ENCODE measurements at places on chromosomes 7 and 10. TPM values are rescaled to one million over a fixed set of nuclear protein-coding genes. Genes with fewer than 3 reads are reported as not detected.

GRCh38 chr10:103676058-103676785 lies 179.2 kb downstream of the SH3PXD2A start:
- peak; percentile 89 for DNase-seq

DNA sequence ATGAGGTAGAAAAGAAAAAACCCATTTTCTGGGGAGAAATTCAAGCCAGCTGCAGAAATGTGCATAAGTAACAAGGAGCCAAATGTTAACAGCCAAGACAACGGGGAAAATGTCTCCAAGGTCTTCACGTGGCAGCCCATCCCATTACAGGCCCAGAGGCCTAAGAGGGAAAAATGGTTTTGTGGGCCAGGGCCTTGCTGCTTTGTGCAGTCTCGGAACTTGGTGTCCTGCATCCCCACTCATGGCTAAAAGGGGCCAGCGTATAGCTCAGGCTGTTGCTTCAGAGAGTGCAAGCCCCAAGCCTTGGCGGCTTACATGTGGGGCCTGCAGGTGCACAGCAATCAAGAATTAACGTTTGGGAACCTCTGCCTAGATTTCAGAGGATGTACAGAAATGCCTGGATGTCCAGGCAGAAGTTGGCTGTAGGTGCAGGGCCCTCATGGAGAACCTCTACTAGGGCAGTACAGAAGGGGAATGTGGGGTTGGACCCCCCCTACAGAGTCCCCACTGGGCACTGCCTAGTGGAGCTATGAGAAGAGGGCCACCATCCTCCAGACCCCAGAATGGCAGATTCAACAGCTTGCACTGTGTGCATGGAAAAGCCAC lies 9.0 kb downstream of the ORC5 start:
- DNase-seq = no peak

DNA sequence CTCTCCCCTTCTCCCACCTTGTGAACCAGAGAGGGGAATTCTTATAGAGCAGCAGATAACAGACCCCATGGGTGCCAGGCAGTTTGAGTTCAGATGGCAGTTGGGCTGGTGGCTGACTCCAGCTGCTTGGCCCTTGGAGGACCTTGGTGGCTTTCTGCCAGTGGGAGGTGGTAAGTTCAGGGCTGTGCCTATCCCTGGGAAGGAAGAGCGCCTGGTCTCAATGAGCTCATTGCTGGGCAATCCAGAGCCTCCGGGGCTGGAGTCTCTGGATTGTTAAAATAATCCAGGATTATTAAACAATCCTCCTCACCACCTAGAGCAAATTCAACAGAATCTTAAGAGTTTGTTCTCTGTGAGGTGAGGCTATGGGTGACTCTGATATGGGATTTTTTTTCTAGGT lies 105.2 kb downstream of the FANK1 start:
- no peak for DNase-seq

- DNase-seq = no peak
These were observed 87.9 kb downstream of the WIPF3 start for GRCh38 chr7:29894256-29894655.

Gene ANKRD7
- total RNA-seq = 1.1 TPM

- DNase-seq = no peak
These were observed 99.1 kb downstream of the BMPR1A start for GRCh38 chr10:86855513-86855912.

GRCh38 chr10:48620719-48621118 lies 15.8 kb upstream of the ARHGAP22 start:
- no peak for DNase-seq

Gene ANXA11
- 266 TPM for total RNA-seq

Gene CTTNBP2
- 4.6 TPM for total RNA-seq

Gene OR9A2
- not detected for total RNA-seq

DNA sequence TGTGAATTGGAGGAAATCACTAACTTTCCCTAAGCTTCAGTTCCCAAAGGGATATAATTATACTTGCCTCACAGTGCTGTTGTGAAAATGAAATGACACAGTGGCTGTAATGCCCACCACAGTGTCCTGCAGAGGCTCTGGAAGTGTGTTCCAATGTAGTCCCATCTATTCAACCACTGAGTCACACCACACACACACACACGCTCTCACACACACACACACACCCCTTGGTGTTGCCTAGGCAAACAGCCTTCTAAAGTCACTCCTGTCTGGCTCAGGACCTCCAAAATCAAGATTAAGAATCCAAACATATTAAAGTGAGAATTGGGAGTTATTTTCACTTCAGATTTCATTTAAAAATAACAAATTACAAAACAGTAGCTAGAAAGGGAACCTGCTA lies 73.3 kb downstream of the NRCAM start:
- no peak for DNase-seq

DNA sequence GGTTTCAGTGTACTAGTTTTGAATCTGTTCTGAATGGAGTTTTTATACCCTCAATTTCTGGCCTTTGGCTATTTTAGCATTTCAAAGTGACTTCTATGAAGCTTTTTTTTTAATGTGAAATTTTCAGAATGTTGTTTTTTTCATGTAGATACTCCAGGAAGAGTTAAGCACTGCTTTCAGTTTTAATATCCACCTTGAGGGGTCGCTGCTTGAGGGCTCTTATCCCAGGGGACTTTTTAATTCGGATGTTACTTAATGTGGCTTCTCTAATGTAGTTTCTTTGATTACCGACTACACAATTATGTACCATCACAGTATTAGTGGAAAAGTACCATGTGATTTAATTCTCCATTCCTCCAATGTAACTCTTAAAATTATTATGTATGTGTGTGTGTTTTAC lies 5.2 kb downstream of the IFIT5 start:
- DNase-seq = no peak

GRCh38 chr7:27424749-27425148 lies 182.1 kb downstream of the EVX1 start:
- DNase-seq = no peak

DNA sequence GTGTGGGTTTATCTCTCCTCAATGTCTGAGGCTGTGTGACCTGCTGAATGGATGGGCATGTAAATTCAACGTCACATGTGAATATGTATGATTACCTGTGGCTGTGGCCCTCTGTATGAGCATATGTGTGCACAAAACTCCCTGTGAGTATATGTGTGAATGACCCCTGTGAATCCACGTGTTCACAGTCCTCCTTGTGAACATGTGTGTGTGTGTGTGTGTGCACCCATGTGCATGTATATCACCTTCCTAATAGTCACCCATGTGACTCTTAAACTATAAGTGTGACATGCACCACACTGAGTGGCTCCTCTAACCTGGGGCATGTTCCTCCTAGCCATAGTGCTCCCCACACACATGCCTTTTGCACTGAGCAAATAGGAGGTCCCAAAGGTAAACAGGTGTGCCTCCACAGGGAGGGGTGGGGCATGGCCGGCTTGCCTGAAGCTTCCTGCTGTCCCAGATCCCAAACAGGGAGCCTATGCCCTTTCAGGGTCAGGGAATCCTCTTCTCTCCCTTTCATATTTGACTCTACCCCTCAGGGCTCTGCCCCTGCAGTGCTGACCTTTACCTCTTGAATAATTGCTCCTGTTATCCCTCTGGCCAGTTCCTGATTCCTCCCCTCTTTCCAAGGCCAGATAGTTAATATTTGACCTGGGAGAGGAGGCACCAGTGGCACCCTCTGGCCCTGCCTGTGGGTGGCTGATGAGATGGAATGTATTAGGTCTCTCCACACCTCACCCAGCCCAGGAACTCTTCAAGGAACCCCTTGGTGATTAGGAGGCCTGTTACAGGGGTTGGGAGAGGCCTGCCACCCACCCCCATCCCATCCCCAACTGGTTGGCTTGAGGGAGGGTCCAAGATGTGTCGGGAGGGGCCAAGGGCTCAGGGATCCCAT lies 1.9 kb downstream of the SEMA4G start:
- peak; percentile 54 for DNase-seq

- no peak for DNase-seq
These were observed 973 bp downstream of the GPR158 start for GRCh38 chr10:25175527-25176420.

GRCh38 chr10:32265756-32266155 lies 81.2 kb downstream of the EPC1 start:
- no peak for DNase-seq

DNA sequence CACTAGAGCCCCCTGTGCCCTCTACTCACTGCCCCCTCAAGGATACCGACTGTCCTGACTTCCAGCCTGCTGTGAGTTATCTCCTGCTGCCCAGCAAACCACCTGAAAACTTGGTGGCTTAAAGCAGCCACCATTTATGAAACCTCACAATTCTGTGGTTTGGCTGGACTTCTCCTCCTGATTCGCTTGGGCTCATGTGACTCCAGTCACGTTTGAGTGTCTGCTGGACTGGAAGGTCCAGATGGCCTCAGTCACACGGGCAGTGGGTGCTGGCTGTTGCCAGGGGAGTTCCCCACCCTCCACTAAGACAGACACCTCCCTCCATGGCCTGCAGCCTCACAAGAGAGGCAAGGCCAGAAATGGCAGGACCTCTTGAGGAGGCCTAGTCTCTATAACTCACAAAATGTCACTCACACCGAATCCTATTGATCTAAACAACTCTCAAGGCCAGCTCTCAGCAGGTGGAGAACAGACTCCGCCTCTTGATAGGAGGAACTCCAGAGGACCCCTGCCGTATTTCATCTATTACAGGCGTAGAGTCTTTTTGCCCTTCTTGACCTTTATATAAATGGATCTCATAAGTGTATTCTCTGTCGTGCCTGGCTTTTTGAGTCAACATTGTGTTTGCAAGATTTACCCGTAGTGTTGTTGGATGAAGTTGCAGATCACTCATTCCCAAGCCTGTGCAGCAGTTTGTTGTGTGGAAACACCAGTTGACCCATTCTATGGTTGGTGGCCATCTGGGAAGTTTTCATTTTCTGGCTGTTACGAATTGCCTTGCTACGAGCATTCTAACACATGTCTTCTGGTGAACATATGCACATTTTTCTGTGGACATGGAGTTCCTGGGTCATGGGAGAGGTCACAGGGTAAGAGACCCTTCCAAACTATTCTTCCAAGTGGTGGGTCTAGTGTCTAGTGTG lies 48.3 kb downstream of the ZMIZ1 start:
- no peak for DNase-seq

- no peak for DNase-seq
These were observed 137.7 kb downstream of the CPED1 start for GRCh38 chr7:121126201-121126600.

- no peak for DNase-seq
These were observed 43.4 kb downstream of the SORBS1 start for GRCh38 chr10:95517536-95518454.

- DNase-seq = no peak
These were observed 80.3 kb downstream of the OAT start for GRCh38 chr10:124338276-124338925.

- DNase-seq = no peak
These were observed 50.0 kb downstream of the NKX6-2 start for GRCh38 chr10:132735923-132736391.

Gene LIPJ
- 0.08 TPM for total RNA-seq

All from right atrium auricular region (tissue), 2 donors.